ENCODE measurements at places on chromosomes 2 and 18.

DNA sequence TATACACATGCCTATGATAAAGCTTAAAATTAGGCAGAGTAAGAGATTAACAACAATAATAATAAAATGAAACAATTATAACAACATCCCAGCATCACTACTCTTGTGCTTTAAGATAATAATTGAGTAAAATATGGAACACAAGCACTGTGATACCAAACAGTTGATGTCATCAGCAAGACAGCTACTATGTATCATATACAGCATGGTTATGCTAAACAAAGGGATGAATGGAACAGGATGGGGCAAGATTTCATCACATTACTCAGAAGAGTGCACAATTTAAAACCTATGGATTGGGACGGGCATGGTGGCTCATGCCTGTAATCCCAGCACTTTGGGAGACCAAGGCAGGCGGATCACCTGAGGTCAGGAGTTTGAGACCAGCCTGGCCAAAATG is 1221.0 kb downstream of the SUCLG1 start:
- no peak for DNase-seq

GRCh38 chr2:173462892-173463840 is 108.5 kb downstream of the CDCA7 start:
- DNase-seq = no peak

- peak; percentile 7 for DNase-seq
These were observed 116.0 kb downstream of the ALPK2 start for GRCh38 chr18:58512648-58513588.

GRCh38 chr2:128368437-128369107 is 49.9 kb upstream of the HS6ST1 start:
- DNase-seq = no peak

DNA sequence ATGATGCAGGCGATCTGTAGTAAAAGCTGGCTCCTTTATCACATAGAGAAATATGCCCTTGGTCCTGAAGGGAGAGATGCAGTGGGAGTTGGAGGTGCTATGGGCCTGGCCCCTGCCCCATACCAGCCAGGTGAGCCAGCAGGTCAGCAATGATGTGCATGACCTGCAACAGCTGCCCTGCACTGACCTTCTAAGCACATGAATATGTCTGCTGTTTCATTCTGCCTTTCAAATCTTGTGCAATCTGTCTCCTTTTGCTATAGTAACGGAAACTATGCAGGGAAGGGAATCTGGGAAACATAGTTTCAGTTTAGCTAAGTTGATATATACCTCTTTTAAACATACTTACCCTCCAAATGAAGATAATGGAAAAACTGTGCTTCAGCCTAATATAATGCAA is 235.2 kb downstream of the TDRD15 start:
- DNase-seq = no peak

GRCh38 chr2:23940718-23941620 is 706 bp downstream of the UBXN2A start:
- peak; percentile 61 for DNase-seq

All from activated CD8-positive, alpha-beta memory T cell treated with anti-CD3 and anti-CD28 coated beads, Interleukin-2, amount 10 ng/mL, durations not matched to agents 7 days and 5 days (primary cell).